ENCODE measurements at places on chromosomes 3 and 15. TPM values are rescaled to one million over a fixed set of nuclear protein-coding genes. Genes with fewer than 3 reads are reported as not detected.

TRIM59 gene
- 10.0 TPM for total RNA-seq

FAM81A gene
- total RNA-seq, result 11.5 TPM

TLR9 gene
- total RNA-seq, result not detected

FANCD2OS gene
- total RNA-seq, result not detected

MKRN2OS gene
- not detected for total RNA-seq

SOX14 gene
- total RNA-seq, result not detected

ATP11B gene
- 12.2 TPM for total RNA-seq

ZKSCAN7 gene
- not detected for total RNA-seq

ZNF280D gene
- 16.6 TPM for total RNA-seq

TNNC1 gene
- total RNA-seq, result 1.5 TPM

HIGD2B gene
- total RNA-seq, result not detected

LXN gene
- 53.5 TPM for total RNA-seq

LACTB gene
- 25.5 TPM for total RNA-seq

ERICH6 gene
- total RNA-seq, result not detected

DGKG gene
- 8.1 TPM for total RNA-seq

GHSR gene
- total RNA-seq, result not detected

SH2D7 gene
- total RNA-seq, result not detected

CD96 gene
- total RNA-seq, result not detected

SI gene
- not detected for total RNA-seq

CPN2 gene
- total RNA-seq, result not detected

SLC9C1 gene
- not detected for total RNA-seq

TMCO5A gene
- total RNA-seq, result not detected

INSYN1 gene
- total RNA-seq, result 1.3 TPM

CHRFAM7A gene
- 4.6 TPM for total RNA-seq

ARGFX gene
- total RNA-seq, result not detected

ZIC4 gene
- total RNA-seq, result not detected

KIF15 gene
- 8.1 TPM for total RNA-seq

CADM2 gene
- total RNA-seq, result 0.11 TPM

MUC20 gene
- 0.38 TPM for total RNA-seq

WDR53 gene
- 7.4 TPM for total RNA-seq

CGNL1 gene
- 0.72 TPM for total RNA-seq

LDHAL6B gene
- total RNA-seq, result not detected

CCDC13 gene
- total RNA-seq, result 0.41 TPM

RTP1 gene
- not detected for total RNA-seq

MAGEL2 gene
- not detected for total RNA-seq

PLA2G4D gene
- total RNA-seq, result not detected

HRG gene
- not detected for total RNA-seq

NR2E3 gene
- total RNA-seq, result 0.19 TPM
